Aorta (tissue), 5 donors: ENCODE measurements at places on chromosomes 11 and 22. TPM values are rescaled to one million over a fixed set of nuclear protein-coding genes. Genes with fewer than 3 reads are reported as not detected.

DNA sequence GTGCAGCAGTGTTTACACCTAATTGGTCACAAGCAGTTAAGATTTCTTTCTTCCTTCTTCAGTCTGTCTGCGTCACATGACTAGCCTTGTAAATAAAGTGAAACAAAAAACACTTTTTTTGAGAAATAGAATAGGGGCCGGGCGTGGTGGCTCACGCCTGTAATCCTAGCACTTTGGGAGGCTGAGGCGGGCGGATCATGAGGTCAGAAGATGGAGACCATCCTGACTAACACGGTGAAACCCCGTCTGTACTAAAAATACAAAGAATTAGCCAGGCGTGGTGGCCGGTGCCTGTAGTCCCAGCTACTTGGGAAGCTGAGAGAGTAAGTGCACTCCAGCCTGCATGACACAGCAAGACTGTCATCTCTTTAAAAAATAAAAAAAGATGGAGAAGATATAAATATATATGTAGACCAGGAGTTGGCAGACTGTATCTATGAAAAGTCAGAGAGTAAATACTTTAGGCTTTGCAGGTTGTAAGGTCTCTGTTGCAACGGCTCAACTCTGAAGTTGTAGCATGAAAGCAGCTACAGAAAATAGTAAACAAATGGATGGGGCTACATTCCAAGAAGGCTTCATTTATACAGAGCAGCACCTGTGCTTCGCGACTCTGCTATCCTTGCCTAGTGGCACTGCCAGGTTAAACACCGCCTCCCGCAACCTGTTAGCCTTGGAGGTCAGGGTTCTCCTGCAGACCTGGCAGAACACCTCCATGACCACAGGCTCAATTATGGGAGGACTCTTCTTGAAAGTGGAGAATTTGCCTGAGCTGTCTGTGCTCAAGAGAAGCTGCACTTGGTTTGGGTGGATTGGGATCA is 55.9 kb downstream of the PPP6R2 start:
- no peaks in the 10 kb centered on the region for H3K36me3 ChIP-seq
- H3K27me3 ChIP-seq: no peaks in the 10 kb centered on the region
- H3K27ac ChIP-seq: no peak overlapping the region
- H3K4me3 ChIP-seq: no peak overlapping the region
- DNase-seq: no peak

GRCh38 chr11:119491753-119492510 is 69.0 kb upstream of the THY1 start:
- no peaks in the 10 kb centered on the region for H3K4me1 ChIP-seq
- no peak overlapping the region for H3K27ac ChIP-seq
- no peak overlapping the region for H3K4me3 ChIP-seq

- H3K27ac ChIP-seq: no peak overlapping the region
- H3K36me3 ChIP-seq: no peaks in the 10 kb centered on the region
- H3K27me3 ChIP-seq: no peaks in the 10 kb centered on the region
- no peak for DNase-seq
- no peak overlapping the region for H3K4me3 ChIP-seq
- no peaks in the 10 kb centered on the region for H3K4me1 ChIP-seq
Measured at GRCh38 chr11:92453055-92453454, 228.4 kb downstream of the FAT3 start.

PNPLA5 gene
- not detected for total RNA-seq
